Spinal cord (tissue), 10 donors: ENCODE measurements at places on chromosomes 1 and 21.

- DNase-seq, result no peak
These were observed 286.8 kb upstream of the PLD5 start for GRCh38 chr1:242811092-242811840.

DNA sequence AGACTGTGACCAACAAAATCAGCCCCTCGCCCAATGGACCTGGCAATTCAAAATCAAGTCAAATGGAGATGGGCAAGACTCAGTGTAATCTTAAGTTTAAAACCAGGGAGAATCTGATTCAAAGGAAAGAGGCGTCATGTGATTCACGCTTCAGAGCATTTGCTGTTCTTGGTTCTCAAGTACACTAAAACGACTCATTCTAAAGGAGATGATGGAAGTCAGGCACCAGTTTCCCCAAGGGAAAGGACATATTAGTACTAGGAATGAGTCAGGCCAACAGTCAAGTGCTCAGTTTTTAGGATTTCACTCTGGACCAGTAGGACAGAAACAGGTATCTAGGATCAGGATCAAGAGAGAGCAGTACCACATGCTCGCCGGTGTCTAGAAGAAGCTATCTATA lies 429.6 kb downstream of the PLPP3 start:
- DNase-seq, result no peak

DNA sequence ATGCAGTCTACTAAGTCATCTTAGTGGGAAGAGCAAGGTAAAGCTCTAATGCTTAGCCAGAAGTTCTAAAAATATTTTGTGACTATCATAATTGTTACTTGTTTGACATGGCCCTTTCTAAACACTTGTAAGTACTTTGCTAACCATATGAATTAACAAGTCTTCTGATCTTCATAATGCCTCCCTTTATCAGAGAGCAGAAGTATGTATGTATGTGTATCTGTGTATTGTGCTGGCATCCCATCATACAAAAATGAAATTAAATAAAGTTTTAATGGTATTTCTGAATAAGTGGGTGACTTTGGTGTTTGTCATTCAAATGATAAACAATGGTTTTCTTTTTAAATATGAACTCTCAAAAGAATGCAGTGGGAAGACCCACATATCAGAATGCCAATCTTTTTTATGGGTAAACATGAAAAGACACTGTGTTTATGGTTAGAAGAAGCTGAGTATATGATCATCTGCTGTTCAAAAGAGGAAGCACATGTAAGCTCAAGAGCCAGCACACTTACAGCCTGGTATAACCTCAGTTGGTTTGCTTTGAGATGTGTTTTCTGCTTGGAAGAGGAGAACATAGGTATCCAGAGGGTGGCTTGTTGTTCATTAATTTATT lies 159.6 kb downstream of the CLEC20A start:
- no peak for DNase-seq

DNA sequence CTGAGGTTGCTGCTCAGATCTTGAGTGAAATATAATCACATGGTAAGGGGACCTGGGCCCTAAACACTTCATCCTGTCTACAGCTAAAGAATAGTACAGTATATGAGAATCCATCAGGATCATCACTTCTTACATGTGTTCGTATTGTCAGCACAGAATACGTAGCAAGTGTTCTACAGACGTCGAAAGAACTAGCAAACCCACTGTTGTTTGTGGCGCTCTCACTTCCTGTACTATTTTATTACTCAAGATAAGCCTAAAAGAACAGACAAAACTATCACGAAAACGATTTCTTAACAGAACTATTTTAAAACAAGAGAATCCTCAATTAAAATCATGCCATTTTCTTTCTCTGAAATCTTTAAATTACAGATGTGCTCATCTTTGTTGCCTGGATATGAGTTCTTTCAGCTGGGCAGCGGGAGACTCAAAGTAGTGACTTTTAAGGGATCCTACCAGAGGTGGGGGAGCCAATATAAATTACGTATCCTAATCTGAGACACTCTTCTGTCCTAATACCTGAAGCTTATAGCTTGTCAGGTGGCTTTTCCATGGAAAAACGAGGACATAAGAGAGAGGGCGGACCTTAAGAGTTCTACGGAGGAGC lies 724 bp downstream of the ST7L start:
- DNase-seq, result peak; percentile 27

GRCh38 chr1:177809819-177810218 lies 160.0 kb downstream of the SEC16B start:
- no peak for DNase-seq

DNA sequence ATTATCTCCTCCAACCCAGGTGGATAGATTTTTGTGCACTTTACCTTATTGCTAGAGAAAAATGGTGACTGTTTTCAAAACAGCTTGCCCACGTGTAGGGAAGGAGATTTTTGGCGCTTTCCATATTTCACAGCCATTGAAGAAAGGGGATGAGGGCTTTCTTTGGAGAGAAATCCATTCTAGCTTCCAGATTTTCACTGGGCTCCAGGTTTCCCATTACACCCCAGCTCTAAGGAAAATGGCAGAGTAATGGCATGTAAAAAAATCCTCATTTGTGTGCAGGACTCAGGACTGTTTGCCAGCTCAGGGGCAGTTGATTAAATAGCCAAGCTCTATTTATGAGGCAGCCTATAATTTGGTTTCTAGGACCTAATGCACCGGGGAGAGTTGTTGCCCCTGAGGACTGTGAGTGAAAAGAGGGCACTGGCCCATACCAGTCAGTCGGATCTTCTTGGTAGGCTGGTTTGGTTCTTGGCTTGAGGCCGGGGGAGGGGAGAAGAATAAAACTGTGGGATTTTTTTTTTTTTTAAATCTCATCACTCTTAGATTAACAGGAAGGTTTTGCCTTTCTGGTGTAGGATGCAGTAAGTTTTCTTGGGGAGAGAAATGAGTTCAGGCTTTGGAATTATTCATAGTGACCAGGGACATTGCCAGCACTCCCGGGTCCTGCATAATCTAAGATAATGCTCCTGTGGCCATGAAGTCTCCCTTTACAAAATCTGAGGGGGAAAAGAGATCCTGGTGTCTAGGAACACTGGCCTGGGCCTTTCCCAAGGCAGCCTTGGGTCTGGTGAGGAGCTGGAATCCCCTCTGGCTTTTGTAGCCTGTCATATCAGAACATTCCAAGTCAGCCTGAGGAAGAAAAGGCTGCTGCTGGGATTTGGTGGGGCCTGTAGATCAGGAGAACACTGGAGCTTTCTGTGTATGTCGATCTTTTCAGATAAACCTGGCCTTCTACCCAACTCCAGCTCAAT lies 1.9 kb upstream of the ARID1A start:
- DNase-seq, result peak; percentile 51

GRCh38 chr1:30380625-30380984 lies 342.8 kb downstream of the MATN1 start:
- DNase-seq, result no peak

DNA sequence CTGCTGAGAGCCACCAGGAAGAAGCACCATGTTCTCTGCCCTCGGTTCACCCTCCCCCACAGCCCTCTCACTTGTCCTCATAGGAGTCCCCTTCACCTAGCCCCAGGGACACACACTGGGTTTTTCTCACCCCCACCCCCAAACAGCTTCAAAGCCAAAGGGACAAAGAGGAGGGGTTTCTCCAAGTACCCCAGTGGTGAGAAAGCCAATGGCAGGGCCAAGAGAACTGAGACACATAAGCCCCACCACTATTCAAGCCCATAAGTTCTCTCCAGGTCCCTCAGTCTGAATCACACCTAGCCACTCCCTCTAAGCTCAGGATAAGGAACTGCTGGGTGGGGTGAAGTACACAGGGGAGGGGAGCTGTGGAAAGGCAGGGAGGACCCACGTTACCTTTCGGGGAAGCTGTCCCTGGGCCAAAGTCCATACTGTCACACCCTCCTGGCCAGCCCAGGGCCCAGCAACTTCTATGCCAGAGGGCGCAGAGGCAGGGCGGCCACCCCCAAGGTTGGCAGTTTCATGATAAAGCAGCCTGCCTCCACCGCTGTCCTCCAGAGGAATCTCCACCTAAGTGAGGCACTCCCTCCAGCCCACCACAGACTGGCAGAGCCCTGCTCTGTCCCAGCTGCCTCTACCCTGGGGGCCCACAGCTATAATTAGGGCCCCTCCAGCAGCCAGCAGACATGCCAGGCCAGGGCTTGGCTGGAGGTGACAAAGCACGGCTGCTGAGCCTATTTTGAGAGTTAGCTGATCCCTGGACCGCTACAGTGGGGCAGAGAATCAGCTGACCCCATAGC lies 39.0 kb upstream of the PPP1R15B start:
- no peak for DNase-seq

- no peak for DNase-seq
These were observed 86.7 kb downstream of the S1PR1 start for GRCh38 chr1:101323535-101323934.

- no peak for DNase-seq
These were observed 81.9 kb upstream of the AKT3 start for GRCh38 chr1:243931957-243932356.

- no peak for DNase-seq
These were observed 60.6 kb downstream of the UCHL5 start for GRCh38 chr1:192998536-192998935.
